ENCODE measurements at places on chromosomes 5 and 9. TPM values are rescaled to one million over a fixed set of nuclear protein-coding genes. Genes with fewer than 3 reads are reported as not detected.

DNA sequence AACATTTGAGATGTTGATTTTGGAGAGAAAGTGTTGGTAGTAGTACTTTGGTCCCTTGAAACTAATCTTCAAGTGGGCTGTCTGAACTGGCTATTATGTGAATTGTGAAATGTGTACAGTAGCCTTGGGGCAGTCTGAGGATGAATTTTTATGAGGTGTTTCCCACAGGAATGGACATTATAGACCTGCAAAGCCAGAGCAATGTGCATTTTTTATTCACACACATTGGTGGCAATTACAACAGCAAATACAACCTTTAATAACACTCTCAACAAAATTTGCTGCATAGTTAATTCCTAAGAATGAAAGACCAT, 147.0 kb downstream of the PAM start:
- DNase-seq, result no peak

- no peak for DNase-seq
Measured at GRCh38 chr5:141915881-141916336, 7.8 kb upstream of the DELE1 start.

DNA sequence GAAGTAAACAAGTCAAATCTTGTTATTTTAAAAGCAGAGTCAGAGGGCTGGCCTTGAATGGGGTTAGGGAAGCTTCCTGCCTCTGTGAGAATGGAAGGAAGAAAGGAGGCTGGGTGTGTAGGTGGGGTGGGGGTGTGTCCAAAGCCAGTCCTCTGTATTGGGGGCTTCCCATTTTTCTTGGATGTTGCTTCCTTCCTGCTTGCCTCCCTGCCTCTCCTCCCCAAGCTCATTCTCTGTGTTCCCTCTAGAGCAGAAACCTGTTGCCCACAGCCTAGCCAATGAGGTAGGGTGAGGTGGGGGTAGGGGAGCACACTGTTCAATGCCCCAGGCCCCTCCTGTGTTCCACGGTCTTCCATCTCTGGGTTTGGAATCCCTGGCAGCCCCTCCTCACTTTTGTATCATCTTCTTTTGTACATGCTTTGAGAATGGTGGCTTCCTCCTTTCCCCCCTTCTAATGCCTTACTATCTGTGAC, 39.7 kb downstream of the SNX24 start:
- DNase-seq, result no peak

The SLC35A4 gene
- total RNA-seq, result 59.7 TPM

The REXO4 gene
- total RNA-seq, result 26.5 TPM

DNA sequence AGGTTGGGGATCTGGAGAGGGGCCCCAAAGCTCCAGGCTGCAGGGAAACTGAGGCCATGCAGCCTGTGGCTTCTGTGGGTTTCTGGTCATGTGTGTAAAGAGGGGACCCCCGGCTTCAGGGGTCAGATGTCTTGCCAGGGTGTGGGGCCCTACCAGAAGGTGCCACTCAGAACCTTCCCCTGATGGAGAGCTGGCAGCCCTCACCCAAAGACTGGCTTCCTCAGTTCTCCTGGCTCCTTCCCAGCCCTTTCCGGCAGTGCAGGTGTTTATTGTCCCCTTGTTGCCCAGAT, 11.6 kb upstream of the LAMC3 start:
- no peak for DNase-seq

- peak; percentile 63 for DNase-seq
Measured at GRCh38 chr9:89350988-89351557, 32.8 kb downstream of the SECISBP2 start.

The PAEP gene
- 0.89 TPM for total RNA-seq

DNA sequence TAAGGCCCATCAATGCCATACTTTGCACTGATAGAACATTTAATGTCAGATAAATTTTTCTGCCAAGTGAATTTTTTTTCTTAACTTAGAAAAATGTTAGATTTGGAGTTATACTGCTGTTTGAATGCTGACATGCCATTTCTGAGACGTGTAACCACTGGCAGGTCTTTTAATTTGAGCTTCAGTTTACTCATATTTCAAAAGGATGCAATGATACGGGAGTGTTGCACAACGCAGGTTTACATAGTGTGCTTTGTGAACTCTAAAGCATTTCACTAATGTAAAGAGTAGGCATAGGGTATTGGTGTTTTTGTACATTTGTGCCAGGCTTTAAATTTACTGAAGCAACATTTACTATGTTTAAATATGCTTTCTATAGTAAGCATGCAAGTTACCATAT, 4.2 kb downstream of the ZBTB43 start:
- DNase-seq, result no peak

GRCh38 chr5:179292202-179292601, 53.1 kb downstream of the ADAMTS2 start:
- DNase-seq, result peak; percentile 42

- DNase-seq, result no peak
Measured at GRCh38 chr5:96142786-96143434, 181.3 kb upstream of the ELL2 start.

The OR1Q1 gene
- total RNA-seq, result not detected

GRCh38 chr5:168976311-168976970, 324.5 kb downstream of the SLIT3 start:
- peak; percentile 26 for DNase-seq

The DND1 gene
- 0.59 TPM for total RNA-seq

DNA sequence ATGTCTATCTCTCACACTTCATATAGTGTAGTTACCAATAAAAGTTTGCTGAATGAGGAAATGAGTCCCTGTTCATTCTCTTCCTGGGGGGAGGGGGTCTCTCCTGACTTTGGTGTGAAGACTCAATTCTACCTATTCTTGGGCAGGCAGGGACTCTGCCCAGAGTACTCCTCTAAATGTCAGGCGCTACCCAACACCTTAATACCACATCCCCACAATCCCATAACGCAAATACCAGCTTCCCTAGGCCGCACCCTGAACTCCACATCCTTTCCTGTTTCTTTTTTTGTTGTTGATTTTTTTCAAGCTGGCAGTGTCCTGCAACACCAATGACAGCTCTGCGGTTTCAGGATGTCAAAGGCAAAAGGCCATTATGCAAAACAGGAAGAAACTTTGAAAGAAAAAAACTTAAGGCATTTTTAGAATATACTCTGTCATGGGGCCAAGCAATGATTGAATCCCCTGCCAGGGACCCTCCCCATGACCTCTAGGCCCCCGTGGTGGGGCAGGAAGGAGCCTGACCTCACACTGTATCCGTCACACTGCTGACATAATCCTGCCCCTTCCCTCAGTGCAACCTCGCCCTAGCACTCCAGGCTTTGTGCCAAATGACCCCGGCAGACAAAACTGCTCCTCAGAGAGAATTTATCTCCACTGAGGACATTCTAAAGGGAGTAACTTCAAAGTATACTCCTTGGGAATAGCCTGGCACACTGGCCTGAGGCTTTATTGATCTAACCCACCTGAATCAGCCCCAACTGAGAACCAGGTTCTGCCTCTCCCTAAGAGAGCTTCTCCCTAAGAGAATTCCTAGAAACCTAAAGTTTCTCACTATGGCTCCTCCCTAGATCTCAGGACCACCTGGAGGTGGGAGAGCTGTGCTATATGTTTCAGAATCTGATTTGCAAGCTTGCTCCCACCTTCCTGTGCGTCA, 8.0 kb downstream of the B4GALT1 start:
- peak; percentile 95 for DNase-seq

The ADAMTS13 gene
- total RNA-seq, result 1.1 TPM

GRCh38 chr5:11511878-11512277, 392.4 kb downstream of the CTNND2 start:
- DNase-seq, result no peak

GRCh38 chr5:39471836-39472508, 47.2 kb upstream of the DAB2 start:
- DNase-seq, result no peak

- DNase-seq, result no peak
Measured at GRCh38 chr5:124330595-124331220, 415.7 kb downstream of the ZNF608 start.

DNA sequence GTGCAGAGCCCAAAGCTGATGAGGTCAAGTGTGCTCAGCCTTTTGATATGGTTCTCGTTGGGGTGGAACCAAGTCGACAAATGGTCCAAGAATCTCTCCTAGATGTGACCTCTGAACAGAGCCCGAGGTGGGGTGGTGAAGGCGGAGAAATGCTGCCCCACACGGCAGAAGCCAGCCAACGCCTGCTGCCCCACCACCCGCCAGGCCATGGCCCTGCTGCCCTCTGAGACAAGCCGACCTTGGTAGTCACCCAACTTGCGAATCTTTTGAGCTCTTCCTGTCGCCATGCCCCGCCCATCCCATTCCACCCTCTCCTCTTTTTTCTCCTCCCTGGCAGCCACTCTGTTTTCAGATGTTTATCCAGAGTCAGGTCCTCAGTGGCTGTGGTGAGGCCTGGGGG, 91.5 kb upstream of the EGFLAM start:
- no peak for DNase-seq

DNA sequence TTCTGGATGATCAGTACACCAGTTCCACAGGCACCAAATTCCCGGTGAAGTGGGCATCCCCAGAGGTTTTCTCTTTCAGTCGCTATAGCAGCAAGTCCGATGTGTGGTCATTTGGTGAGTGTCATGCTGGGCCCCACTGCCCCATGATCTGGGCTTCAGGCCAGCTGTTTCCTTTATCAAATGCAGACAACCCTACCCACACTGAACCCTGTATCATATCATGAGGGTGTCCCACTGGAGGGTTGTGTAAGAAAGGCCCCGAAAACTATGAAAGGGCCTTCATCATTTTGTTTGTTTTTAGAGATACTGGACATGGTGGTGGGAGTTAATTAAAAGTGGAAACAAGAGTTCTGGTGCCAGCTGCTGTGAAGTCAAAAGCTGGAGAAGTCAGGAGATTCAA, 20.0 kb upstream of the CYFIP2 start:
- no peak for DNase-seq

The CYSTM1 gene
- 12.9 TPM for total RNA-seq

The DIAPH1 gene
- 64.9 TPM for total RNA-seq

DNA sequence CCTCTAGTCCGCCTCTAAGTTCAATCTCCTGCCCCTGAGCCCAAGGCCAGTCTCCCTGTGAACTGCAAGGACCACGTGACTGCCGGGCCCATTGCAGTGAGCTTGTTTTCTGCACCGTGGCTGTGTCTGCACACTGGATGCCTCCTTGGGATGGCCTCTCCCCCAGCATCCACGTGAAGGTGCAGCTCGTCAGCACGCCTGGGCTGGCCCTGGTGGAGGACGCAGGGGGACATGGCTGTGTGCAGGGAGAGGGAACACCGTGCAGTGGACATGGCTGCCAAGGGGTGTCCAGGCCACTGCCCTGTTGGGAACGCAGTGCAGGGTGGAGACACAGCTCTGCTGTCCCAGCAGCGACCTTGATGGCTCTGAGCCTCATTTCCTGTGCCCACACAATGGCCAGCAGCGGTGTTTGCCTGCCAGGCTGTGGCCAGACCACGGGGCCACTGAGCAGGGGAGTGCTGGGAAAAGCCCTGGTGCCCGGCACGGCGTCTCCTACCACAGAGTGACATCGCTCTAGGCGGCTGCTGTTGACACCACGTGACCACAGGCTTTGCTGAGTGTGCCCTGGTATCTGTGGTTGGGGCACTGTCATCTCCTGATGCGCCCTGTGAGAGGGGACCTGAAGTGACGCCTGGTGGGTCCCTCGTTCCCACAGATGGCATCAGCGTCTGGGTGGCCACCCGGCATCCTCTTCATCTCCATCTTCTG, 26.9 kb upstream of the EXOC3 start:
- DNase-seq, result no peak

- DNase-seq, result no peak
Measured at GRCh38 chr5:163386352-163386751, 51.0 kb upstream of the CCNG1 start.

The INSL6 gene
- not detected for total RNA-seq

DNA sequence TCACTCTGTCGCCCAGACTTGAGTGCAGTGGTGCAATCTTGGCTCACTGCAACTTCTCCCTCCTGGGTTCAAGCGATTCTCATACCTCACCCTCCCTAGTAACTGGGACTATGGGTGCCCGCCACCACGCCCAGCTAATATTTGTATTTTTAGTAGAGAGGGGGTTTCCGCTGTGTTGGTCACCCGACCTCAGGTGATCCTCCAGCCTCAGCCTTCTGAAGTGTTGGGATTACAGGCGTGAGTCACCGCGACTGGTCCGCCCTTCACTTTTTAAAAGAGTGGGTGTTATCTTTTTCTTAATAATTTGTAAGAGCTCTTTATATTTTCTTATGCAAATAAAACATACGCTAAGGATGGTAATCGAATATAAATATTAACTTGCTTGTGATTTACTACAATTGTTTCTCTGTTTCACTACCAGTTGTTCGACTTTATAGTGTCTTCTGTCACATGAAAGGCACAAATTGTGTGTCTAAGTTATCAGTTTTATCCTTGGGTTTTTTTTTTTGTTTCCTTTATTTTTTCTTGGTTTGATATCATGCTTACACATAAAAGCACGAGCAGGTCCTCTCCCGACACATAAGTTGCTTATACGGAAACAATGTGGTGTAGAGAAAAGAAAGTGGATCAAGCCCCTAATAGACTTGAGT, 1.9 kb upstream of the GPBP1 start:
- DNase-seq, result no peak

- no peak for DNase-seq
Measured at GRCh38 chr5:58016358-58016757, 443.5 kb downstream of the PLK2 start.

DNA sequence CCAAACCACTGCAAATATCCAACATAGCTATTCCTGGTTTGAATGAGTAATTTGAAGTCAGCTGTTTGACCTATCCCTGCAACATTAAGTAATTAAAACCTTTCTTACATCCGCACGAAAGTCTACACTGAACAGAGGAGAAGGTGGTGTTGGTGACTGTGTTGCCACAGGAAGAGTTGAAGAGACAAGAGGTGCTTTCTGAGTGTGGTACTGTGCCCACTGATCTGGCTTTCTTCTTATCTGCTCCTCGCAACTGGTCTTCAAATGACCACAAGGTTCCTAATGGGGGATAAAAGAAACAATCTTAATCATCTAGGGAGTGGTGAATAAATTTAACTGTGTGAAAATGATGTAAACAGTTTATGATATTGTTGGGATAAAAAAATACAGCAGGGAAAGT, 29.4 kb upstream of the PDCL start:
- DNase-seq, result no peak

DNA sequence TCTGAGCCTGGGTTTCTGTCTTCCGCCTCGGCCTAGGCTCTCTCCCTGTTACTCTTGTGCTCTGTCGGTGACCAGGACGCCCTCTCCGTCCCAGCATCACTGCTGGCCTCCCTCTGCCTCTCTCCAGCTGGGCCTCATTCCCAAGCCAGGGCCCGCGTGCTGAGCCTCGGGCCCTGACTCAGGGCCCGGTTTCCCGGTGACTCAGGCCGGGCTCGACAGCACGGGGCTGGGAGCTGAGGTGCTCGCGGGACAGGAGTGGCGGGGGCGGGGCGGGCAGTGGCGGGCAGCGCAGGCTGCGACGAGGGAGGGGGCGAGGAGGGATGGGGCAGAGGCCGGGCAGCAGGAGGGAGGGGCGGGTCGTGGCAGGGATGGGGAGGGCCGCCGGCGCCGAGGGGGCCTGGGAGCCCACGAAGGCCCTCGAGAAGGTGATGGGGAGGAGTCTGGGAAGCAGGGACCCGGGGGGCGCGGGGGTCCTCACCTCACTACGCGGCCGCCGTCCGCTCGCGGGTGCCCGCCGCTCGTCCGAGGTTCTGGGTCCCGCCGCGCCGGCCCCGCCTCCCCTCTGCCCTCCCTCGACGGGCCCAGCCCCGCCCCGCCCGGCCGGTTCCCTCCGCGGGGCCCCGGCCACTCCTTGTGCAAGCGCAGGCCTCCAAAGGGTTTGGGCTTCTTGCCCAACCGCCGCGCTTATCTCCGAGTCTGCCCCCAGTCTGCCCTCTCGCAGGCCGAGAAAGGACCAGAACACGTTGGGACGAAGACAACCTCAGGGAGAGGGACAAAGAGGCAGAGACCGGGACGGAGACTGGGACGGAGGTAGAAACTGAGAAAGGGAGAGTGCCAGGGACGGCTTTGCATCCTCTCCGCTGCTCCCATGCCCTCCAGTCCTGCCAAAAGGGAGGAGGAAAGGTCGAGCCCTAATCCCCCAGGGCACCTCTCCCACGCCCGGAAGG, at the start of gene ARAP3:
TSS of gene ARAP3 (minus strand) at position 536 of the 947 bp plus-strand sequence. CDS start 1,744 bp downstream, outside the sequence.
- peak; percentile 94 for DNase-seq

The ADAMTS6 gene
- 1.1 TPM for total RNA-seq

The LMX1B gene
- total RNA-seq, result 3.2 TPM

All from lower leg skin (tissue), 4 donors.